Naive thymus-derived CD8-positive, alpha-beta T cell (primary cell): ENCODE measurements at places on chromosomes 2 and 18. TPM values are rescaled to one million over a fixed set of nuclear protein-coding genes. Genes with fewer than 3 reads are reported as not detected.

Gene RAB12
- total RNA-seq: 23.3 TPM

Gene XRCC5
- 231 TPM for total RNA-seq

Gene DPYSL5
- not detected for total RNA-seq

Gene OBSL1
- 1.1 TPM for total RNA-seq

Gene GBX2
- total RNA-seq: not detected

- no peak for DNase-seq
These were observed 45.9 kb upstream of the ITGA4 start for GRCh38 chr2:181411105-181411849.

- no peak for DNase-seq
These were observed 1178.7 kb downstream of the SUCLG1 start for GRCh38 chr2:83280391-83280790.

DNA sequence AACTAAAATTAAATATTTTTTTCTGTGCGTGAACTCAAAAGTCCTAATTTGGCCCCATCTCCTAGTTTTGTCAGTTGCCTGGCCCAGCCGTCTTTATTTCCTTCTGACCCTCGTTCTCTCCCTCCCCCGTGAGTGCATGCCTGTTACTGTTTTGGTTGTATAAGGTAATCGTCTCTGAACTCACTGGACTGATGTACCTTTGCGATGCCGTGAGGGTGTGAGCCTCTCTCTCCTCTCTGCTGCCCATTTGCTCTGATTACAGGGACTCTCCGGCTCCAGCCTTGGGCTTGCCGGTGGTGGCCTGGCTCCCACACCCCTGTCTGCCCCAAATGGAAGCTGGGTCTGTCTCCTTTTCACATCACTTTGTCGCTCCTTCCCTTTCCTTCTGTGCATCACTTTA is 66.5 kb upstream of the RBM44 start:
- no peak for DNase-seq

DNA sequence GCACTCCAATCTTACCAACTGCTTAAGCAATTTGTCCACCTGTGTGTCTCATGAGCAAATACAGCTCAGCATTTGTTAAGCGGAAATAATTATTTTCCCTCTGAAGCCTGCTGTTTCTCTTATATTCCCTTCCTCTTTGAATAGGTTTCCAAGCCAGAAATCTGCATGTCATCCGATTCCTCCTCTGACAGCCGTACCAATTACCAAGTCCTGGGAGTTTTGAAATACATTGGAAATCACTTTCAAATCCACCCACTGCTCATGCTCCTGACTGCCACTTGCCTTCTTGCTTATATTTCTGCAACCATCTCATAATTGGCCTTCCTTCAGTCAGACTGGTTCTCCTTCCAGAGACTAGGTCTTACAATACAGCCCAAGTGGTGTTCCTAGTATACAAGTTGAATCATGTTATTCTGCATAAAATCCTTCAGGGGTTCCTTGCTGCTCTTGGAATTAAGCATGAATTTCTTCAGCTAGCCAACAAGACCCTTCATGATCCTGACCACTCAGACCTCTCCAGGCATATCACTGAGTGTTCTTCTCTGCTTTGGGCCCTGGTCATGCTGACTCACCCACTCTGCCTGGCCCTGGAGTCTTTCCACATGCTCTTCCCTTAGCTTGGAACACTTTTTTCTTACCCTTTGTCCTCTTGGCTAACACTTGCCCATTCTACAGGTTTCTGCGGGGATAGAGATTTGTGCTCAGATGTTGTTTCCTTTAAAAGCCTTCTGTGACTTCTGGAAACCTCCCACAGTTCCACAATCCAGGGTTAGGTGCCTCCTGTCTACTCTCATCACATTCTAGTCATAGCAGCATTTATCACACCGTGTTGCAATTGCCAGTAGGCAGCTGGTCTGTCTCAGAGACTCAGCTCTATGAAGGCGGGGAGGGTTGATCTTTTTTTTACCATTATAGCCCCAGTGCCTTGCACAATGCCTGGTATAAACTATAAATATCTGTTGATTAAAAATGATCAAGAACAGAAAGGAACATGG is 157.6 kb downstream of the ARL6IP6 start:
- no peak for DNase-seq

DNA sequence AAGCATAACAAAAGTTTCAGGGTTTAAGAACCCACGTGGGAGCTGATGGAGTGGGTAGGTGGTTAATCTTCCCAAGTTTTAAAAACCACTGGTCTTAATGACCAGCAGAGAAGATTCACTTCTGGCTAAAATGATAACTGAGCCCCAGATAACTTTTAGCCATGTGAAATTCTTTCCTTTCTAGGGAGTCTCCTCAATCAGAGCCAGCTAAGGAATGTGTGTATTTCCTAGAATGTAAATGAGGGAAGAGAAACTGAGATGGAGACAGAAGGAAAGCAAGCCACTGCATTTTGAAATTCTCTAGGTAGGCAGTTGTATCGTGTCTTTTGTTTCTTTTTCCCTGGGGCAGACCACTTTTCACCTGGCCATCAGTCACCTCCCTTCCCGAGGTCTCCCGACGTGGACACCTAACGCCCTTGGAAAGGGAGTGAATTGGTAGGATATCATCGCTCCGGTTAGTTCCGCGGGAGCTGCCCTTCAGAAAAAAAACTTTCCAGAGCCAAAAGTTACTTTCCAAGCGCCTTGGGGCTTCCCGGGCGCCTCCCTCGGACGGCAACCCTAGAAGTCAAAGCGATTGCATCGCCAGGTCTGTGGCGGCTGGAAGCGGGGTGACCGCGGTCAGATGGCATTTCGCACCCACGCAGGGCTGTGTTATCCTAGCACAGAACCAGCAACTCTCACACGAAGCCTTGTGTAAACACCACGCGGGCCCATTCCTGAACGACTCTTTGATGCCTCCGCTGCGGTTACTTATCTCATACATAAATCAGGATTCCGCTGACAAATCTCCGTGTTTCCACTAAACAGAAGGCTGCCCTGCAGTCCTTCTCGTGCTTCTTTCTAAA is 1.3 kb downstream of the COLEC12 start:
- DNase-seq: no peak

DNA sequence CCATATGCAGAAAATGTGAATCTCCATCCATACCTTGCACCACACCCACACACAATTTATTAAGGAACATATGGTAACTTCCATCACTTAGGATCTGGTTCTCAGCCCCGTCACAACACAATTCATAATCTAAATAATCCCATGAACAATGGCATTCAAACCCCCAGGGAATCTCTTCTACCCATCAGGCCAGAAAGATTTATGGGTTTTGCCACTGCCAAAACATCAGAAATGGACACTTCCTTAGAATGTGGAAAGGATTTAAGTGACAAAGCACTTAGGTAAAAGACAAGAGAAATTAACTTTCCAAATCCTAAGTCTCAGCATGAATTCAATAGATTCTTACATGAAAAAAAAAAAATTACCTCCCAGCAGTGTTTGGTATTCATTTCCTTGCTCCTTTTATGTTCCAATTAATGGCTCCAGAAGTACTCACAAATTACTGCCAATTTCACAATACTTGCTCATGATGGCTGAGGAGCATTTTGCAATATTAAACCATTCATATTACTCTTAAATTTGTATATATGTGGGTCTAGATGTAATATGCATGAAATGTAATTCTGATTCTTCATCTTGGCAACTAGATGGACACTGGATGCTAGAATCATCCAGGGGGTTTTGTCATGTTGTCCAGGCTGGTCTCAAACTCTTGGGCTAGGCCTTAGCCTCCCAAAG is 56.5 kb upstream of the TMEM247 start:
- no peak for DNase-seq

- no peak for DNase-seq
These were observed 19.6 kb downstream of the USP39 start for GRCh38 chr2:85635636-85636035.

GRCh38 chr18:44170208-44170880 is 510.3 kb upstream of the SETBP1 start:
- no peak for DNase-seq

DNA sequence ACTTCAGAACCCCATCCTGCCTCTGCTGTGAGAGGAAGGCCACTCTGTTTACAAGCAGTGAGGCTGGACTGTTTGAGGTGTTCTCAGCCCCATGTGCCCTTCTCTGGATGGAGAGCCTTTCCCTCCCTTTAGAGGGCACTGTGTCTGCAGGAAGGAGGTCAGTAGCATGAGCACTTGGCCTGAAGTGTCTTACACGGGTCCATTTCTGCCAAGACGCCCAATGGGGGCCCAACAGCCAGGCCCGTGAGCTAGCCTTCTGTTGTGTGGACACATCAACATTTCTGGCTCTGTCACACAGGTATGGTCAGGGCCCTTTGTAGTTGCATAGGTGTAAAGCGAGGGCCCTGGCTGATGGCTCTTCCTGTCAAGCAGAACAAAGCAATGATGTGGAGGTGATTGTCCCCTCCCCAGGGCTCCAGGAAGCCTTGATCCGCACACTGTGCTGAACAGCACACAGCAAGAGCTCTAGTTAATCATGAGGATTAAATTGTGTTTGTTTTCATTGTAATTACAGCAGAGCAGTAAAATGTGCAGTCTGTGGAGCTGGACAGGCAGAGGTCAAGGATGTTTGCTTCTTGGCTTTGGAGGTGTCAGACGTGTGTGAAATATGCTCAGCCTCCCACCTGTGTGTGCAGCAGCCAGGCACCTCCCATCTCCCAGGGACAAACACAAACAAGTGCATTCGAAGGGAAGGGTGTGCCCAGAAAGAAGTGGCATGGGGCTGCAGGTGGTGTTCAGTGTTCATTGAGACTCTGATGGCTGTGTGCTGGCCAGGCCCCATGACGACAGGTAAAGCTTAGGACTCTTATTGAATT is 132.1 kb downstream of the SH3RF3 start:
- DNase-seq: no peak

- no peak for DNase-seq
These were observed 1.4 kb downstream of the KCNS3 start for GRCh38 chr2:17879913-17880274.

GRCh38 chr18:45409971-45410370 is 205.3 kb upstream of the SLC14A2 start:
- DNase-seq: no peak
